Eye (tissue), 1 donor: ENCODE measurements at places on chromosomes 5 and 9.
A peak's percentile ranks its signal among the peaks of the same experiment; 100 is the strongest.

- no peak for DNase-seq
These were observed 1530.6 kb upstream of the CDH6 start for GRCh38 chr5:29662876-29663275.

DNA sequence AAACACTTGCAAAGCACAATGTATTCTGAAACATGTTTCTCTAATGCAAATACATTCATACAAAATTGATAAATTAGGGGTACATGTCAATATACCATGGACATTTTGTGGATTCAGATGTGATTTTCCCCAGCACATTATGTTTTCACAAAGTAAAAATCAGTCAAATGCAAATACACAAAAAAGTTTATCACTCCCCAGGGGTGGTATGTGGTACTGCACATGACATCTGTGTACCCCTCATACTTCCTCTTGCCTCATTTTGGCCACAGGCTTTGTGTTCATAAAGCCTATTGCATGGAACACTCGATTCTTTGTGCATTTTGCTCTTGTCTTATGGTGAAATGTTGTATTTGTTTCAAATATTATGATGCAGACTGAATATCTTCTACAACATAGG, 116.8 kb upstream of the PDE4D start:
- peak; percentile 10 for DNase-seq

DNA sequence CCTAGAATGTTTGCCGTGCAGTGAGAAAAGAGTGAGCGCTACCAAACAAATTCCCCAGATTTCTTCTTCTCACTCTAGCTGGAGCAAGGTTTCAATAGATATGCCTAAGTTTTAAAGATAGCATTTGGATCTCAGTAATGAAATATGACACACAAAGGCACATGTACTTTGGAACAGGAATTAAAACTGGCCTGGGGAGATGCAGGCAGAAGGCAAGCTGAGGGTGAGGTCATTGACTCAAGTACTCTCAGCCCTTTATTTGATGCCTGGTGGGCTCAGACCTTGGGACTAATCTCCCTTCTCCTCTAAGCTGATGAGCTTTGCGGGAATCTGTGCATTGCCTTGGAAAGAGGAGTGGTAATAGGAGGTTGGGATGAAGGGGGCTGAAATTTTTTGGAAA, 323.3 kb upstream of the SLC30A5 start:
- peak; percentile 18 for DNase-seq

DNA sequence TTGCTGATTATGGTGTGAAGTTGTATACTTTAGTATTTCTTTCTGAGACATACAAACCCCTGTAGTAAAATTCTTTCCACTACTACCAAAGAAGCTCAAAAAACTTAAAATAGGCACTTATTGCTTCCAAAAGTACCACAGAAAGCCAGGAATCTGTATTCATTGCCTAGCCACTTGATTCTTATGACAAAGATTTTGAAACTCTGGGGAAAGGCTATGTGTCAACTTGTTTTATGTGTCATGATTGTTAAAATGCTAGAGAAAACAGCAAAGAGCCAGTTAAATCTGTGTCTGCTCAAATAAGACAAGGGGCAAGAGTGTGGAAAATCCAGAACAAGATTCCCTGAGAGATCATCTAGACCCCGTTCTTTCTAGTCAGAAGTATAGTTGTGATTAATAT, 6.0 kb downstream of the KIF2A start:
- no peak for DNase-seq

DNA sequence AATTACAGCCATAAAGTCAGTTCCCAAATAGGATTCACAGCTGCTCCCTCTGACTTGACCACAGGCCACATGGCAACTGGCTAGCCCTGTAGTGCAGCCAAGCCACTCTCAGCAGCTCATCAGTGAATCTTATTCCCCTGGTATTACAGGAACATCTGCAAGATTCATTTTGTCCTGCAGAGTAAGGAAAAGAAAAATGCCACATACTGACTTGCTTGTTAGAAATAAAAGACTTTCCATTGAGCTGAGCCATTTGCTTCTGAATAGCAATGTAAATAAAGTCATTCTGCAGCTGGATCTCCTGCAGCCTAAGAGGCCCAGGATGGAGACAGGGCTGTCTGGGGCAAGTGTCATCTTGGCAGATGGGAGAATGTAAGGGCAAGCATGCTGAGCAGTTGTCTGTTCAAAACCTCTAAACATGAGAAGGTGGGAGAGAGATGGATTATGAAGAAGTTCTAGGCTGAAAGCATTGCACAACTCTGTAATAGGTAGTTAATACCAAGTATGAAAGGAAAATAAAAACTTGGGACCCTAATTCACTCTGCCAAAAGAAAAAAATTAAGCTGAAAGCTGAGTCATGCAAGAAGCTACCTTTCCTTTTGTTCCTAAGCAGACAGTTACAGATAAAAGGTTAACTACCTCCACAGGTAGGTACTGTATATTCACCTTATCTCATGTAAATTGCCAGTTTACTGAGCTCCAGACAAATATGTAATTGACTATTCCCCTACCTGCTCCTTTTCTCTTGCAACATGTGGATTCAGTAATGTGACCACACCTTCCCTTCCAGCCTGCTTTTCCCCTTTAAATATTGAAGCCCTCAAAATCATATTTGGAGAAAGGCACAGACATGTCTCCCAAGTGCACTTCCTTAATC, 244.4 kb upstream of the RAI14 start:
- DNase-seq: peak; percentile 31

DNA sequence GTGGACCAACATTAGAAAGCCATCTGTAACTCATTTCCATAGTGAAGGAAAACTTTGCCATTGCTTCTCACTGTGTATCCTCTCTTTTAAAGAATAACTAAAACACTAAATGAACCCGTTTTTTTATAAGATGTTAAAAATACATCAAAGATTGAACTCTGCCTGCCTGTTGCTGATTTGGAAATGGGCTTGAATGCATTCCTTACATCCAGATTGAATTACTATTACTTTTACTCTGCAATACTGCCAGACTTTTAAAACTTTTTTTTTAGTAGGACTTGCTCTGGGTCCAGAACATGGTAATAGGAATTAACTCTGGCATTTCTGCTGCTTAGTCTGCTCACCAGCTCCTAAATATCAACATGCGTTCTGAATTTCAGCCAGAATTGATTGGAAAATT, 176.8 kb upstream of the PAPPA start:
- DNase-seq: peak; percentile 33

DNA sequence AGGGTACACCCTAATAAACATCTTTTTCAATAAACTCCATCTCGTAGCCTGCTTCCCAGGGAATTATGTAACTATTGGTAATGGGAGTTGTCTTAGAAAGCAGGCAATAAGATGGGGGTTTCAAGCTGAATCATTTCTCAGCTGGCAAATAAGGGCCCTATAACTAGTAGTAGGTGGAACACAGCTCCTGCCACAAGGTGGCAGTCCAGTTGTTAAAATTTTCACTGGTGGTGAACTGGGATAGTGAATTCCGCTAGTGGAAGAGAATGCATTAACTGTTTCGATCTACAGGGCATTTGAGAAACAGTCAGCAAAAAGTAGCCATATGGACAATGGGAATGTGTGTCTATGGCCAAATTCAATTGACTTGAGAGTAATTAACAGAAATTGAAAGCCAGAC, 27.7 kb downstream of the PCDHB15 start:
- no peak for DNase-seq

DNA sequence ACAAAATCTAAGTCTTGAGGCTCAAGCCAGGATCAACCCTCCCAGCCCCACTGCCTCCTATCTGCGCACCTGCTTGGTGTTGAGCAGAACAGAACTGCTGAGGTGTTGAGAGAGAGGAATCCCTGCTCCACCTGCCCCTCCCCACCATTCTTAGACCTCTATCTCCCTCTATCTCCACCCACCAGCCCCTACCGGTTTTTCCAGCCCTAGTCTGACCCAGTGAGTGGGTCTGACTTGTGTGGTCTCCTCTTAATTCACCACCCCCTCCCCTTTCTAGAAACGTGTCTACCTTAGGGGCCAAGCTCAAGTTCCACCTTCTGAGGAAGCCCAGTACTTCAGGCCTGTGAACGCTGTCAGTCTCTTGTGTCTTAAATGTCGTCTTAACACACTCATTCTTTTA, 93.7 kb downstream of the ARHGAP26 start:
- DNase-seq: no peak

- DNase-seq: no peak
These were observed 15.7 kb downstream of the NACC2 start for GRCh38 chr9:136079211-136079915.

- no peak for DNase-seq
These were observed 144.5 kb downstream of the AOPEP start for GRCh38 chr9:94870793-94871558.

DNA sequence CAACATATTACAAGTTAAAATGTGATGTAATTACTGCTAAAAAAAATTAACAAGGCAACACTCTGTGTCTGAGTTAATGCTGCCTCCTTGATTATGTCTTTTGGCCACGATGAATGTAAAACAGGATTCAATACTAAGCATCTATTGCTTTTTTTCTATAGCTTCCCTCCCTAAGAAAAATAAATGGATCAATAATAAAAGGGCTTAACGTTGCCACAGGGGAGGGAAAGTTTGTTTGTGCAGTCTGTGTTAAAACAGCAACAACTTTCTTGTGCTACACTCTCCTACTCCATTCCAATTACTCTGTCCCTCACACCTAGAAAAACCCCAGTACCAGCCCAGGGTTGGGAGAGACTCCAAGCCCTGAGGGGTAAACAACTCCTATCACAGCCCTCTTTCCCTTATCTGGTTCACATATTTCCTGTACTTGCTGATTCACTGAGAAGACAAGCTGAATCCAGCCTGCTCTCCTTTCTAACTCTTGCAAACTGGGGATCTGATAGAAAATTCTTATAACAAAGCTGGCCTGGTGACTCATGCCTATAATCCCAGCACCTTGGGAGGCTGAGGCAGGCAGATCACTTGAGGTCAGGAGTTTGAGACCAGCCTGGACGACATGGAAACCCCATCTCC, 44.8 kb downstream of the PTPN3 start:
- no peak for DNase-seq

DNA sequence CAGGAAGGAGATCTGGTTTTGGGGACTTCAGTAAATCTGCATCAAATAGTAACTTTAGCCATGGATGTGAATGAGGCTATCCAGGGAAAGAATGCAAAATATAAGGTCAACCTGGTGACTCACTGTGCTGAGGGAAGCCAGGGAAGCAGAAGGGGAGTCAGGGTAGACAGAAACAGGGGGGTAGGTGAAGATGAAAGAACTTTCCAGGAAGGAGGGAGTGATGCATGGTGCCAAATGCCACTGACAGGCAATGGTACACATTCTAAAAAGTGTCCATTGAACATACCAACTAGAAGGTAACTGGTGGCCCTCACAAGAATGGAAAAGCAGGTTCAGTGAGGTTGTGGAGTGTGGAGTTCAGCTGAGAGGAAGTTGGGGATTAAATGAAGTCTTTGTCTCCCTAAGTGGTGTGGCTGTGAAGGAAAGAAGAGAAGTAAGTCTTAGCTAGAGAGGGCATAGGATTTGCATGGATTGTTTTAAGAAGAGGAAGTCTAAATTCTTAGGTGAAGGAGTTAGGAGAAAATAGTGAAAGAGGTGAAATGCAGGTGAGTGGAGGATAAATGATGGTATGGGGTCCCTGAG, 35.5 kb downstream of the PALM2AKAP2 start:
- DNase-seq: no peak

GRCh38 chr5:20654746-20655145, 666.7 kb upstream of the CDH18 start:
- DNase-seq: peak; percentile 3
